ENCODE measurements at places on chromosomes 6 and 20. TPM values are rescaled to one million over a fixed set of nuclear protein-coding genes. Genes with fewer than 3 reads are reported as not detected.

The LY6G6F gene
- not detected for total RNA-seq

- DNase-seq: peak; percentile 61
These were observed 782 bp downstream of the MAP3K5 start for GRCh38 chr6:136791296-136792094.

The FAM209B gene
- not detected for total RNA-seq

DNA sequence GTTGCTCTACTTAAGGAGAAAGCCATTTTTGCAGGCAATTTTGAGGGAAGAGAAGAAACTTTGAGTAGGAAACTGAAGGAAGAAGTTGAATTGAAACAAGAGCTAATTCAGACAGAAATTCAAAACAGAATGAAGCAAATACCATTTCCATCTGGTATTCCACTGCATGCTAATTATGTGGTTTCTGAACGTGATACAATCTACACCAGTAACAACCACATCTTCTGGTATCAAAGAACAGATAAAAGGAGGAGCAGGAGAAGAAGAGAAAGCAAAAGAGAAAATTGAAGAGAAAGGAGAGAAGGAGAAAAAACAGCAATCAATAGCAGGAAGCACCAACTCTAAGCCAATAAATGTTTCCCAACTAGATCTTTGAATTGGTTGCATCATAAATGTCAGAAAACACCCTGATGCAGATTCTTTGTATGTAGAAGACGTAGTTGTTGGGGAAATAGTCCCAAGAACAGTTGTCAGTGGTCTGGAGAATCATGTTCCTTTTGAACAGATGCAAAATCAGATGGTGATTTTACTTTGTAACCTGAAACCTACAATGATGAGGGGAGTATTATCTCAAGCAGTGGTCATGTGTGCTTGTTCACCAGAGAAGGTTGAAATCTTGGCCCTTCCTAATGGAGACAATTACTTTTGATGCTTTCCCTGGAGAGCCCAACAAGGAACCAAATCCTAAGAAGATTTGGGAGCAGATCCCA lies 132.4 kb downstream of the MACROD2 start:
- no peak for DNase-seq

The CSNK2A1 gene
- 98.8 TPM for total RNA-seq

The SIRT5 gene
- total RNA-seq: 4.8 TPM

The SMOC2 gene
- total RNA-seq: not detected

GRCh38 chr6:42370323-42370985 lies 81.3 kb downstream of the TRERF1 start:
- no peak for DNase-seq

The KIAA0408 gene
- 1.4 TPM for total RNA-seq

The SPATA25 gene
- total RNA-seq: not detected

The B3GAT2 gene
- total RNA-seq: not detected

The TRDN gene
- total RNA-seq: not detected

All from GM23248 (cell line).